ENCODE measurements at places on chromosomes 2 and 18.

DNA sequence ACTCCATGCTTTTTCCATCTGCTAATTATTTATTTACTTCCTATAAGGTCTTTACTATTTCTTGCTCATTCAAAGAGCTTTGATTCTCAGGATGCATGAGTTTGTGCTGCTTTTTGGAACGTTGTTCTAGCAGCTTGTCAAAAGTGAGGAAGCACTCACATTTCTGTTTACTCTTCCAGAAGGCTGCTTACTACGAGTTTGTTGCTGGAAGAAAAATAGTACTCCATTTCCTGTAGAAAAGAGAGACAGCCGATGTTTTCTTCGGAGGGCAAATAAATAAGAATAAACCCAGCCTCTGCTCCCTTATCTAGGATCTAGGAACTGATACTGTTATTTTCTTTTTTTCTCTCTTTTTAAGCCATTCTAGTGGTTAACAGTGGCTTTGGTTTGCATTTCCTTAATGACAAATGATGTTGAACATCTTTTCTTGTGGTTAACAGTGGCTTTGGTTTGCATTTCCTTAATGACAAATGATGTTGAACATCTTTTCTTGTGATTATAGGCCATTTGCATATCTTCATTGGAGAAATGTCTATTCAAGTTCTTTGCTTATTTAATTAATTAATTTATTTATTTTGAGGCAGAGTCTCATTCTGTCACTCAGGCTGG, 20.5 kb downstream of the CYP27A1 start:
- DNase-seq: no peak

DNA sequence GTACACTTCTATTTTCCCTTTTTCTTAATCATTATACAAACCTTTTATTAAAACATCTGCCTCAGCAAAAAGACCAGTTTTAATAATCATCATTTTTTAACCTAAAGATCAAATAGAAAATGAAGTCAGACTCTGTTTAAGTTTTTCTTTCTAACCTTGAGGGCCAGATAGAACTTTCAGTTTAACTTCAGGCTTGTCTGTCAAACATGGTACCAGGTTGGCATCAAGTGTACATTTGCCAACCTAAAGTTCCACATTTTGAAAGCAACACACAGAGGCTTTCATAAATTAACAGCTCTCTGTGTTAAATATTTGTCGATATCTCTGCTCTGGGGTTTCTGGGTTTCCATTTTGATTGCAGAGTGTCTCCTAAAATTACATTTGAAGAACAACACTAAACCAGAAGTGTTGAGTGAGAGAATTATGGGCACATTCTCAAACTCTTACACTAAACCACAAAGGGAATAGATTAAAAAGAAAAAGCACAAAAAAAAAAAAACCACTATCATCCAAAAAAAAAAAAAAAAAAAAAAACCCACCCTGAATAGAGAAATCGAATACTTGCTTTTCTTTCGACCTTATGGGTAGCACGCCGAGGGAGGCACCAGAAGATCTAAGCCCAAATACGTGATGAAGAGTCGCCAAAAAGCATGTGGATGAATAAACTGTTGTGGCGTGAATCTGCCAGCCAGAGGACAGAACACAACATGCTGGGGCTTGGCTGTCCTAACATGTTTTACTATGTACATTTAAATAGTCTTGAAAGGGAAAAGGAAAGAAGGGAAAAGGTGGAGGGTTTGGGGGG, 166.2 kb downstream of the TCF4 start:
- peak; percentile 85 for DNase-seq

DNA sequence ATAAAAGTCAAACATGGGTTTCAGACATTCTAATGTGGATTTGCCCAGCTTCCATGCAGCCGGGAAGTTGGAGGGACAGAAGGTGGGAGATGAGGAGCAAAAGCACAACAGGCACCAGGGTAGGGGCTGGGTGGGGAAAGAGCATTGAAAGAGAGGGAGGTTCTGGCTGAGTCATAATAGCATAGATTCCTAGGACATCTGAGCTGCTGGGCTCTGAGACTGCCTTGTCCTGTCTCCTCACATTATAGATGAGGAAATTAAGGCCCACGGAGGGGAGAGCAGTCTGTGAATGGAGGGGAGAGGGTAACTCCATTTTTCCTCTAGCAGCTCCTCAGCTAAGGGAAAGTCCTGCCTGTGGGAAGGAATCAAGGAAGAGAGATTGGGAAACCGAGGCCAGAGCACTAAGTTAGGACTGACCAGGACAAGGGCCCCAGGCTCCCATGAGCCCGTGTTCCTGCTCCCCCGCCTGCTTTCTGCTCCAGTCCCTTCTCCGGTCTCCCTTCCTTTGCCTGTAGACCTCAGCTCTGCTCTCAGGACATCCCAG, 26.2 kb downstream of the SH2D6 start:
- no peak for DNase-seq

DNA sequence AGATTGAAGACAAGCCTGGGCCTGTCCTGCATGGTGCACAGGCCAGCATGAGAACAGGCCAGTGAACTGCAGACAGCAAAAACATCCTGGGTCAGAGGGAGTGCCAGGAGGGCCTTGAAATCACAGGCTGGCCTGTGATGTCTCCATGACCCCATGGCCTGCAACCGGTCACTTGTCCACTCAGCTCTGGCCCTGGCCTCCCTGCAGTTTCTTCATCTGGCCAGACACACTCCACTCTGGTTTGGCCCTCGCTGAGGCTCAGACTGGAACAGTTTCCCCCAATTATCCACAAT, 12.6 kb downstream of the CYRIA start:
- no peak for DNase-seq

DNA sequence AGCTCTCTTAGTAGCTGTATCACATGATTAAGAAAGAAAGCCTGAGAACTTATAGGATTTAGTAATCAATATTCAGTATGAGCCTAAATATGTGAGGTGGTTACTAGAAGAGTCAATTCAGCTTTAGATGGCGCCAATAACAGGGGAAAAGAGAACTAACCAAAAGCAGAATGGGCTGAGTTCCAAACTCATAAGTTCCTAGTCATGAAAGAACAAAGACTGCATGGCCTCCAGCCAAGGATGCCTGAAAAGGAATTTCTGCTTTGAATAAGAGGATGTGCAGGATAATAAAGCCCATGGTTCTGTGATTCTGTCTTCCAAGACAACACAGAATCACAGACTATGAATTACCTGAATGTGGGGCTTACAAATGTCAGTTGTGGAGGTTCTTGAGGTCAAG, 196.5 kb downstream of the SATB2 start:
- no peak for DNase-seq

DNA sequence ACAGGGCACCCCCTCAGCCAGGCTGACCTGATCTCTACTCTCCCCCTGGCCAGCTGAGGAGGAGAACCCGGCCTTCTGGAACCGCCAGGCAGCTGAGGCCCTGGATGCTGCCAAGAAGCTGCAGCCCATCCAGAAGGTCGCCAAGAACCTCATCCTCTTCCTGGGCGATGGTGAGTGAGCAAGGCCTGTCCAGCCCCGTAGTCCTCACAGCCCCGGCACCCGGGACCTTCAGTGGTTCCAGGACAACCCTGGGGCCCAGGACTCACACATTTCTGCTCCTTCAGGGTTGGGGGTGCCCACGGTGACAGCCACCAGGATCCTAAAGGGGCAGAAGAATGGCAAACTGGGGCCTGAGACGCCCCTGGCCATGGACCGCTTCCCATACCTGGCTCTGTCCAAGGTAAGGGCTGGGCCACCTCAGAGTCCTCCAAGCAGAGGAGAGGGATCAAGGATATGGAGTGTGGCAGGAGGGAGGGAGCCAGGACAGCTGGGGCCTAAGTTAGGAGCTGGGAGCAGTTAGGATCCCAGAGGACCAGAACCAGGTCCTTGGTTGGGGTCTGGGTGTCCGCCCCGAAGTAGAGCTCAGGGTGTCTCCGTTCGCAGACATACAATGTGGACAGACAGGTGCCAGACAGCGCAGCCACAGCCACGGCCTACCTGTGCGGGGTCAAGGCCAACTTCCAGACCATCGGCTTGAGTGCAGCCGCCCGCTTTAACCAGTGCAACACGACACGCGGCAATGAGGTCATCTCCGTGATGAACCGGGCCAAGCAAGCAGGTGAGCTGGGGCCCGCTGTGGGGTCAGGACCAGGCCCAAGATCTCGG, 555 bp downstream of the ALPI start:
- no peak for DNase-seq

- no peak for DNase-seq
Observed at GRCh38 chr2:219684721-219685689, 57.6 kb downstream of the SLC4A3 start.

GRCh38 chr2:23411752-23412431, 26.9 kb downstream of the KLHL29 start:
- DNase-seq: no peak

GRCh38 chr2:78676921-78677696, 348.4 kb upstream of the REG3G start:
- DNase-seq: no peak

GRCh38 chr2:229591611-229592010, 122.7 kb downstream of the DNER start:
- DNase-seq: peak; percentile 48

GRCh38 chr2:187547353-187547979, 6.8 kb downstream of the TFPI start:
- DNase-seq: peak; percentile 42

GRCh38 chr2:213475433-213475832, 191.2 kb downstream of the SPAG16 start:
- DNase-seq: no peak

- peak; percentile 57 for DNase-seq
Observed at GRCh38 chr2:23925702-23926289, 1.1 kb downstream of the ATAD2B start.

- no peak for DNase-seq
Observed at GRCh38 chr2:96100893-96101304, 15.5 kb downstream of the ADRA2B start.

DNA sequence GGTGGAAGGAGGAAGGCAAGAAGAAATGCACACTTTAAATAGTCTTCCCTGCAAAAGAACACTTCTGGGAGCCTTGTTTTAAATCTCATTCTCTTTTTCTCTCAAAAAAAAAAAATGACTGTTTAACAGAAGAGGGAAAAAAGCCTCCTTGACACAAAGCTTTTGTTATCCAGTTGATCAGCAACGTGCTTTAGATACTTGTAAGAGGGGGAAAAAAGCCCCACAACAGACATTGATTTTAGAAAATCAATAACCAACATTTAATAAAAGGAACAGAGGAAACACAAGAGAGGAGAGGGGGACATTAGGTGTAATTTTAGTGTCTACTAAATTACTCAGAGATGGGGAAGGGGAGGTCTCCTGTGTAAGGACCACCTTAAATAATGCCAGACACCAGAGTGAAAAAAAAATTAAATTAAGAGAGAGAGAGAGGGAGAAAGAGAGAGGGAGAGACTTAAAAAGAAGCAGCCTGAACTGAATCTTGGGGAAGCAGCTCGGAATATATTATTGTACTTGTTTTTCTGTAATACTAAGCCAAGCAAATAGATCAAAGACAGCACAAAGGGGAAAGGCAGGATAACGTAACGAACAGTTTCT, 4.7 kb downstream of the ZEB2 start:
- no peak for DNase-seq

DNA sequence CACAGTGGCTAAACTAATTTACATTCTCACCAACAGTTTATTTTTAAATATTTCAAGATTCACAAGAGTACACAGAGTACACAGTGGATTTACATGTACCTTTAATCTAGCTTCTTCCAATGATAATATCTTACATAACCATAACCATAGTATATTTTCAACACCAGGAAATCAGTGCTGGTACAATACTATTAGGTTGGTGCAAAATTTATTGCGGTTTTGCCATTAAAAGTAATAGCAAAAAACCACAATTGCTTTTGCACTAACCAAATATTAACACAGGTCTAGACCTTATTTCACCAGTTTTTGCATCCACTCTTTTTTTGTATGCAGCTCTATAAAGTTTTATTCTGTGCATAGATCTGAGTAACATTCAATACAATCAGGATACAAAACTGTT, 163.0 kb downstream of the SCG2 start:
- DNase-seq: no peak

DNA sequence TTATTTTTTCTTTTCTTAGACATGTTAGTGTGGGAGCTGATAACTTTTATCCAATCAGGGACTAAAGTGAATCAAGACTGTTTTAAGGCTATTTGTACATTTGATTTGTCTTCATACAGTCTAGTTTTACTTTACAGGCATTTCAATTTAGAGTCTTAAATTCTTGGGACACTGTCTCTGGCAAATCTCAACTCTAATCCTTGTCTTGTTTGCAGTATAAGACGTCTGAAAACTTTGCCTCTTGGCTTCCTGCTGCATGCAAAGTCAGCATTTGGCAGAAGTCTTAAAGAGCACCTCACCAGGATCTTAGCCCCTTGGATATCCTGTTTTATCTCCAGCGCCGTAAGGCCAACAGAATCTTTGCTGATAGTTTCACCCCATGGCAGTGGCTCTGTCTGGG, 30.3 kb downstream of the SPOPL start:
- DNase-seq: no peak

- DNase-seq: no peak
Observed at GRCh38 chr2:217413193-217413592, 553.3 kb upstream of the TNP1 start.

- no peak for DNase-seq
Observed at GRCh38 chr2:25090801-25091200, 48.9 kb downstream of the EFR3B start.

DNA sequence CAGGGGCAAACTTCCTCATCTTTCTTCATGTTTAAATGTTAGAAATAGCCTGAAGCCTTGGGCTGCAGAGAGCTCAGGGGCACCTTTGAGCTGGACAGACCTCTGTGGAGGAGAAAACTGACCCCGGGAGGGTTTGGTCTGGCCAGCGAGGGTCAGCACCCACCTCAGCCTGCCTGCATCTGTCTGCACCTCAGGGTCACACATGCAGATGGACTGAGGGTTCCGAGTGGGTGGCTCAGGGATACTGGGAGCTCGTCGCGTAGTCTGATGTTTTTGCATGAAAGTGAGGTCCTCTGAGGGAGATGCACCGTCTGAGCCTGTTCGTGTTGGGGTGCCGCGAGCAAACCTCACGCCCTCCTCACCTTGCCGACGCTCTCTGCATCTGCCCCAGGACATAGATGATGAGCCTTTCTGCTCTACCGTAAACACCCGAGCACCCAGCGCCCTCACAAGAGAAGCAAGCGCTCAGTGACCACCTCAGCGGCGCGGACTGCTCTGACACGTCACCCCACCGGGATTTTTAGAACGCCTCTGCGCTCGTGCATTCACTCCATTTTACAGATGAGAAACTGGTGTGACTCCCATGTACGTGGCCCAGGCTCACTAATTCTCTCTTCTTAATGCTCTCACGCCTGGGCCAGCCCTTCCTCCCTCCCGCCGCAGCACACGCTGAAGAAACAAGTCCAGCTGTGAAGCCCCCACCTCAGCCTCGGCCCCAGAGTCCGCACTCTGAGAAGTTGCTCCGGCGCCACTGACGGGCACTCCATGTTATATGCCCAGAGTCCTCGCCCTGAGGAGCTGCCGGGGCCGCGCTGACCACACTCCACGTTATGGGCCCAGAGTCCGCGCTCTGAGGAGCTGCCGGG, 9.5 kb downstream of the KCNG2 start:
- DNase-seq: no peak
